CD8-positive, alpha-beta memory T cell (primary cell): ENCODE measurements at places on chromosomes 16 and 17.

DNA sequence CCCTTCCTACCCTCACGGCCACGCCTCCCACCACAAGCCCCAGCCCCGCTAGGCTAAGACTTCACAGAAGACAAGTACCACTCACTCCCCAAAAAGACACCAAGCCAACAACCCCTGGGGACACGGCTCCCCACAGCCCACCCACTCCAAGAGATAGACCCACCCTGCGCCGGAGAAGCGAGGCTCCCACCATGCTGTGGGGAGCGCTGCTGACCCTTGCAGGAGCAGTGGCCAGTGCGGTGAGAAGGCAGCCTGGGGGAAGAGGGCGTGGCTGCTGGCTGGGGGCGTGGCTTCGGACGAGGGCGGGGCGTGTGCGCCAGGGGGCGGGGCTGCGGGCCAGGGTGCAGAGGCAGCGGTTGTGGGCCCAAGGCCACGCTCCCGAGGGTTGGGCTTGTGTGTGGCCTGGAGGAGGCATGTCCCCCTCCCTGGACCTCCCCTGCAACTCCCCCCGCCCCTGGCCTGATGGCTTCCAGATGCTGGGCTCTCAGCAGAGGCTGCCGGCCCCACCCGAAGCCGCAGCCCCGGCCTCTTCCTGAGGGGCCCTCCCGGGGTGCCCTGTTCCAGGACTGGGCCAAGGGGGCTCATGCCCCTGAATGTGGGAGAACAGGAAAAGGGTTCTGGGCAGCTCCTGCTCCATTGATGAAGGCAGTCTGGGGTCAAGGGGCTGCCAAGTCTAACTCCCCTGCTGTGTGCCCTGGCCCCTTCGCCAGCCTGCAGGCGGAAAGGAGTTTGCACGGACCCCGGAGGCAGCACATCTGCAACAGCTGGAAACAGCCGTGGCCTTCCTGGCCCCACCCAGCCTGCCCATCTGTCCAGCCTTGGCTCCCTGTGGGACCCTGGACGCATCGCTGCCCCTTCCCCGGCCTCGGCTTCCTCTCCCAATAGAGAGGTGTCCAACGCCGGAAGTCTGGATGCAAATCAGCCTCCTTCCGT lies 9.1 kb downstream of the TFAP4 start:
- no peak for DNase-seq

GRCh38 chr16:17469741-17470181 lies 999 bp downstream of the XYLT1 start:
- no peak for DNase-seq

DNA sequence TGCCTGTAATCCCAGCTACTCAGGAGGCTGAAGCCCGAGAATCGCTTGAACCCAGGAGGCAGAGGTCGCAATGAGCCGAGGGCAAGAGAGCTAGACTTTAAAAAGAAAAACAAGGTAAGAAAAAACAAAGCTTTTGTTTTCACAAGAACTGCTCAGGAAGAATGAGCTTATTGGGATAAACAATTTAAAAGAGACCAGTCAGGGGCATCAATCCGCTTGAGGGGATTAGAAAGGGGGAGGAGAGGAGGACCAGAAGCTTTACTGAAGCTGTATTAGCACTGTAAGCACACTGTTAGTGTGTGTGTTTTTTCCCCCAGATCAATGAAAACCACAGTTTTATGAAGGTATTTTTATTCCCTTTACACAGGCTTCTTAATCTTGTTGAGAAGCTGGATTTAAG lies 8.8 kb downstream of the TMEM170A start:
- DNase-seq, result no peak

GRCh38 chr17:82018152-82018988 lies 4.3 kb downstream of the CENPX start:
- no peak for DNase-seq

DNA sequence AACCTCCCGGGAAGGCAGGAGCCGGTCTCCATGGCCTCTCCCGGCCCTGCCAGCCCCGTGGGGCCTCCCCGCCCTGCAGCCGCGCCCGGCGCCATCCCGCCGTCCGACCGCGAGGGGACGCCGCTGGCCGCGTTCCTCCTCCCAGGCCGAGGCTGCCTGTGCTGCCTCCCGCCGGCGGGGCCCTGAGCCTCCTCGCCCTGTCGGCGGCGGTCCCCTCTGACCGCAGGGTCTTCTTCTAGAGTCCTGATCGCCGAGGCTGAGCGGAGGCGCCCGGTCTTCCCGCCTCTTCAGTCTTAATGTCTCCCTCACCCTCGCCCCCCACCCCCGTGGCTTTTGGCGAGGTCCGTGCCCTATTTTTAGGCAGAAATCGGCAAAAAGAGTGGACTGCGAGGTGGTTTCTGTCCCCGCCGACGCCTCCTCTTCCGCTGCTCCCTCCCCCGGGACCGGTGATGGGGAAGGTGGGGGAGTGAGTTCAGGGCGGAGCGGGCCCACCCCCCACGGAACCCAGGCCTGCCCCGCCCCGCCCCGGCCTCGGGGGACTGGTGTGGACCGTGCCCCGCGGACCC lies 794 bp upstream of the CPNE7 start:
- no peak for DNase-seq

GRCh38 chr16:23519282-23519681 lies 9.0 kb upstream of the GGA2 start:
- DNase-seq, result no peak

DNA sequence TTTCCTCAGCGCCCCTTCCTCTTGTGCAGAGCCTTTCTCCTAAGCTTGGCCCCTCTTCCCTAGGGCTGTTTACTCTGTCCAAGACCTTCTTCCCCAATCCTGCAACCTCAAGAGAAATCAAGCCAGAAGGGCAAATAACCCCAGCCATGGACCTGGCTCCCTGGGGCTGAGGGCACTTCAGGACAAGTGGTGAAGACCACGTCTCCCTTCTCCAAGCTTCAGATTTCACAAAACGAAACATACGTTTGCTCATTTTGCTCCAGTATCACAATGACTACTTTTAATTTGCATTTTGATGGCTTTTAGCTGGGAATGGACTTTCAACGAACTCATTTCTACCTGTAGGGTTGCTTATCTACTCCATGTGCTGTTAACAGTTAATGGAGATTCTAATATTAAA lies 139.8 kb upstream of the CACNG5 start:
- no peak for DNase-seq

GRCh38 chr17:44948315-44948795 lies 782 bp upstream of the KIF18B start:
- no peak for DNase-seq

- peak; percentile 51 for DNase-seq
These were observed 27.7 kb downstream of the TBC1D3B start for GRCh38 chr17:36148559-36149295.

GRCh38 chr17:68790931-68791330 lies 164.3 kb downstream of the ABCA8 start:
- no peak for DNase-seq

- no peak for DNase-seq
These were observed 15.7 kb downstream of the ZDHHC7 start for GRCh38 chr16:84995663-84996062.

DNA sequence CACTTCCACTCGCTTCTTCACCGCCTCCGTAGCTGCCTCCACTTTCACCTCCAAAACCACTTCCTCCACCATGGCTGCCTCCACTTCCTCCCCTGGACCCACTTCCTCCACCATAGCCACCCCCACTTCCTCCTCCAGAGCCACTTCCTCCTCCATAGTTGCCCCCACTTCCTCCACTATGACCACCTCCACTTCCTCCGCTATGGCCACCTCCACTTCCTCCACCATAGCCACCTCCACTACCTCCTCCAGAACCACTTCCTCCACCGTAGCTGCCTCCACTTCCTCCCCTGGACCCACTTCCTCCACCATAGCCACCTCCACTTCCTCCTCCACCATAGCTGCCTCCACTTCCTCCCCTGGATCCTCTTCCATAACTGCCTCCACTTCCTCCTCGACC lies 4.5 kb downstream of the KRT9 start:
- DNase-seq, result no peak

- DNase-seq, result no peak
These were observed 38.3 kb downstream of the ZZEF1 start for GRCh38 chr17:4104506-4104905.

GRCh38 chr17:74190154-74190553 lies 13.3 kb upstream of the RPL38 start:
- DNase-seq, result no peak

DNA sequence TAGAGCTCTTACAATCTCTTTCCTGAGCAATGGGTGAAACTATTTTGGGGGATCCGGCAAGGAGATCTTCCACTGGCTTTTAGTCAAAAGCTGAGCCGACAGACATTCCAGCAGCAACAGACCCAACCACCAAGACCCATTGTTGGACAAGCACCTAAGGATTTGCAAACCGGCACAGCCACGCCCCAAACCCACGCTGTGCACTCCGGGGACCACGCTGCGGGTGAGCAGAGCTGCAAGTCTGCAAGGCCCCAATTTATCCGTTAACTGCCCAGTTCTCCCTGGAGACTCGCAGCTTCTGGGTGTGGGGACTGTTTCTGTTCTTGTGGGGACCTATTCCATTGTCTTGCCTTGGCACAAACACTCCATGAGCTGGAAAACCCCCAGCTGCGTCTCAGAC lies 45.9 kb downstream of the C16orf95 start:
- no peak for DNase-seq

DNA sequence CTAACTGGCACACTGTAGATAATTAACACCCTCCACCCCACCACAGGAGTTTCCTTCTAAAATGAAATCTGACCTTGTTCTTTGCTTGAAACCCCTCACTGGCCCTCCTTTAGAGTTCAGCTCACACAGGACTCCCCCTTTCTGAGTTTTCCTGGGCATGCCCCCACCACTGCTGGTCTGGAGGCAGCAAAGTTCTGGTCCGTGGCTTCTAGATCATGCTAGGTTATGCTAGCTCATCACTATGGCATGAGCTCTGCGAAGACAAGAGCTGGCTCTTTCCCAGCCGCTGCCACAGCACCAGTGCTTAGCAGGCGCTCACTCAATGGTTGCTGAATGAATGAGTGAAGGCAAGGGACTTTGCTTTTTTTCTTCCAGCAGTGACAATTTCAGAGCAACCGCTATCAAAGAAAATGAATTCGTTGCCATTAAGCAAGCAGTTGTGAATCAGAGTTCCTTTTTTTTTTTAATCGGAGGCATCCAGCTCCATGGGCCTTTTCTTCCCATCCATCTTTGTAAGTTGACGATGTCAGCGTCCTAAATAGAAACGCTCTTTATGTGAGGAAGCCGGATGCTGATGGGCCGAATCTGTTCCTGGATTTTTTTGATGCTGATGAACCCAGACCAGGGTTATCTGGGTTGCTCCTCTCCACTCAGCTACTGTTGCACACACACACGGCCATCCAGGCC lies 80.8 kb upstream of the NOL11 start:
- no peak for DNase-seq

DNA sequence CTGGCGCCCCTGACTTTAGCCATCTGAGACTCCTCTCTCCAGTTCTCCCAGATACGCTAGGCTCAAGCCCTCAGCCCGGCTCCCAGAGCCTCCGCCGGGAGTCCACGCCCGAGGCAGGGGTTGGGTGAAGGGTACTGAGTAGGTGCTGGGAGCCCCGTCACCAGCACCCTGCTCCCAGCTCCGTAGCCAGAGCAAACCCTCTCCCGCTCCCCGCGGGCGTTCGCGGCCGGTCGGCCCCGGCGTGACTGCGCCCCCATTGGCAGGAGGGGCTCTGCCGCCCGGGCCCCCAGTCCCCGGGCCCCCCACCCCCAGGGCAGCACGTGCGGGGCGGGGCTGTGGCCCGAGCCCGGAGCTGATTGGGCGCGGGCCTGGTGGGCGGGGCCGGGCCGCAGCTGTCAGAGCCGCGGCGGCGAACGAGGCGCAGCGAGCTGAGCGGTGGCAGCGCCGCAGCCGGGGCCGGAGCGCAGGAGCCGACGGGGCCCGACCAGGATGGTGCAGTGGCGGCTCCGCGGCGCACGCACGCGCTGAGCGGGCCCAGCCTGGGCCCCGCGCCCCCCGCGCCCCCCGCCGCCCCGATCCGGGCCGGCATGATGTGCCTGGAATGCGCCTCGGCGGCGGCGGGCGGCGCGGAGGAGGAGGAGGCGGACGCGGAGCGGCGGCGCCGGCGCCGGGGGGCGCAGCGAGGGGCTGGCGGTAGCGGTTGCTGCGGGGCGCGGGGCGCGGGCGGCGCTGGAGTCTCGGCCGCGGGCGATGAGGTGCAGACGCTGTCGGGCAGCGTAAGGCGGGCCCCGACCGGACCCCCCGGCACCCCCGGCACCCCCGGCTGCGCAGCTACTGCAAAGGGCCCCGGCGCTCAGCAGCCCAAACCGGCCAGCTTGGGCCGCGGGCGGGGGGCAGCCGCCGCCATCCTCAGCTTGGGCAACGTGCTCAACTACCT lies at the start of gene SPNS2:
Gene SPNS2, plus strand, starts transcription at position 421 of the 937 bp plus-strand sequence. Its CDS starts 167 bp downstream, at position 588.
- DNase-seq, result peak; percentile 39

DNA sequence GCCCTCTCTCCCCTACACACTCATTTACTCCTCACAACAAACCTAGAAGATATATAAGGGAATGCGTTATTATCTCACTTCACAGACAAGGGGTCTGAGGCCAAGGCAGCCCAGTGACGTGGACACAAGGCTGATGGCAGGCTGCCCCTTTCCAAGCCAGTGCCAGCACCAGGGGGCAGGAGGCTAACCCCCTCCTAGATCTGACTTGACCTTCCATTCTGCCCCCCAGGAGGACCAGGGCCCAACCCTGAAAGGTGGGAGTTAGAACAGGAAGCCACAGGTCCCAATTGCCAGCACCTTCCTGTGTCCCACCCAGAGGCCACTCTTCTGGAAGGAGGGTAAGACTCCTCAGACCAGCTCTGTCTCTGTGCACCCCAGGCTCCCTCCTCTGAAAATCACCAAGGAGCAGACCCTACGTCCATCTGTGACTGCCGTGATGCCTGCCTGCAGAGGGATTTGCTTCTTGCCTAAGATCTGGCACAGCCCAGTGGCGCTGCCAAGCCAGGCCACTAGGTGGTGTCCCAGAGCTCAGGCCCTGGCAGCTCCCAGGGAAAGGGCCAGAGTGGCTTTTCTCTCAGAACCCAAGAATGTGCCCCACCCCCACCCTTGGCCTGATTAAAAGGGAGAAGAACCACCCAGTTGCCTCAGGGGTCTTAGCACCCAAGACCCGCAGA lies 42.4 kb upstream of the MRPS23 start:
- DNase-seq, result peak; percentile 71
